Stromal cell of bone marrow (primary cell): ENCODE measurements at places on chromosomes 4 and X.

GRCh38 chrX:67555578-67556203 is 11.9 kb downstream of the AR start:
- no peak for DNase-seq

DNA sequence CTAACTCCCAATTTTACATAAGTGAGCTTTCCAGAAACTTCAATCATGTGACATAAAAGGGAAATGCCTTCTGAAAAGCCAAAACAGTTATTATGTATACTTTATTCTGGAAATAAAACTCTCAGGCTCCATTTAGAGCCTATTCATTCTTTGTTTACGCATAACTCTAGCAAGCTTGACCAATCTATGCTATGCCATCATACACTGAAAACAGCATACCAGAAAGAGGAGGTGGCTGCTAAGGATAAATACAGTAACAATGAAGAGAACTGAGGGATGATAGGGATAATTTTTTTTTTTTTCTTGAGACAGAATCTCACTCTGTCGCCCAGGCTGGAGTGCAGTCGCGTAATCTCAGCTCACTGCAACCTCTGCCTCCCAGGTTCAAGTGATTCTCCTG is 24.4 kb downstream of the CDKL2 start:
- DNase-seq = no peak

- DNase-seq = no peak
These were observed 115.6 kb upstream of the NKX1-1 start for GRCh38 chr4:1521821-1522361.

DNA sequence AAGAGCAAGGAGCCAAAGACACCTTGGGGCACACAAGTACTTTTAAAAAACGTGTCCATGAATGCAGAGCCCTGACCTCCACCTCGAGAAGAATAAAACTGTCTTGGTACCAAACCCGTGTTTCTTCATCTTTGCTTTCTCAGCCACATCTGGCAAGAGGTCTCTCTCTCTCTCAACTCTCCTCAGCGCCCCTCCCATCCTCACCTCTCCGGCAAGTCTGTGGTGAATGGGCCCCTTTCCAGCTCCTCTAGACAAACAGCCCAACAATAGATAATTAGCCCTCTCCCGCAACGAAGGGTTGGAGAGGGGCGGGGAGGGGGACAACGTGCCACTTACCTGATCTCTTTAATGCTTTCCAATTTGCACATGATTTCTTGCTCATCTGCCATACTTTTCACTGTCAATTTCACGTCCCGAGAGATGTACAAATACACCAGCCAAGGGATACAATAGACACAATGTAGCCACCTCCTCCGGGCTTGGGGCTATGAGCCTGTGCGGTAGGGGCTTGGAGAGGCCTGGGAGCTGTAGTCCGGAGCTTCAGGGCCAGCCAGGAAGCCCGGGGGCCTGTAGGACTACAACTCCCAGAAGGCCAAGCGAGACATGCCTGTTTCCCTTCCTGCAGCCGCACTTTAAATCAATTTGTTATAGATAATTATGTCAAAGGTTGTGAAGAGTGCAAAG is at the start of gene ZC4H2:
Gene ZC4H2 (minus strand): TSS at position 462 of the 684 bp plus-strand sequence. CDS start 73 bp downstream, at position 389.
- peak; percentile 57 for DNase-seq

DNA sequence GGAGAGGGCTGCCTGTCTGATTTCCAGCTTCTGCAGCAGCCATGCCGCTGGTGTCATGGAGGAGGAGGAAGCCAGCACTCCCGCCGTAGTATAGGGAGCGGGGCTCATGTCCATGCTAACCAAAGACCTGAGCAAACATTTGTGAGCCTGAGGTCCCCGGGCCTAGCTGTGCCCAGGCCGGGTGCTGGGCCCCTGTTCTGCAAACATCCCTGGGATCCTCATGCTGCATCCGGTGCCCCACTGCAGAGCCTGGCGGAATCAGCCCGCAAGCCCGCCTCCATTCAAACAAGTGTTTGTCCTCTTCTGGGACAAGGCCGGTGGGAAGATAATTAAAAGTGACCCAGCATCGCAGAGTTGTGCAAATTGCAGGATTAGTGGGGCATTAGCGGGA is 106.3 kb downstream of the SORCS2 start:
- DNase-seq = no peak

- no peak for DNase-seq
These were observed 53.3 kb upstream of the PASD1 start for GRCh38 chrX:151510203-151510602.

GRCh38 chrX:50978920-50979682 is 68.6 kb downstream of the BMP15 start:
- no peak for DNase-seq

GRCh38 chrX:12767856-12768255 is 23.4 kb upstream of the PRPS2 start:
- no peak for DNase-seq

GRCh38 chr4:103079621-103080020 is 3.1 kb upstream of the SLC9B2 start:
- DNase-seq = no peak

DNA sequence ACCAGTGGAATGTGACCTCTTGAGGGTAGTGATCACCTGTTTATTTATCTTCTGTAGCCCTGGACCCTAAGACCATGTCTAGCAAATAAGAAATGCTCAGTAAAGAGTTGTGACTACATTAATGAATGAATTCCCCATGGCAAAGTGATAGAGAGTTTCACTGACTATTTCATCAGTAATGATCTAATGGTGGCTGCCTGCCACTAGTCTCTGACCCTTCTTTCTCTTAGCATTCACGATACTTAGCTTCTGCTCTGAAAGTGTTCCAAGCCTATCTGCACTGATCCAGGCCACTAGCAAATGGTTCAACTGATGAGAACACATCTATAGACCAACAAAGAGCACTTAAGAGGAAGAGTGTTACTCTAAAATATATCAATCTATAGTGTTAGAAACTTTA is 50.0 kb upstream of the RASGEF1B start:
- no peak for DNase-seq

GRCh38 chr4:54173281-54173912 is 55.7 kb upstream of the PDGFRA start:
- DNase-seq = no peak

DNA sequence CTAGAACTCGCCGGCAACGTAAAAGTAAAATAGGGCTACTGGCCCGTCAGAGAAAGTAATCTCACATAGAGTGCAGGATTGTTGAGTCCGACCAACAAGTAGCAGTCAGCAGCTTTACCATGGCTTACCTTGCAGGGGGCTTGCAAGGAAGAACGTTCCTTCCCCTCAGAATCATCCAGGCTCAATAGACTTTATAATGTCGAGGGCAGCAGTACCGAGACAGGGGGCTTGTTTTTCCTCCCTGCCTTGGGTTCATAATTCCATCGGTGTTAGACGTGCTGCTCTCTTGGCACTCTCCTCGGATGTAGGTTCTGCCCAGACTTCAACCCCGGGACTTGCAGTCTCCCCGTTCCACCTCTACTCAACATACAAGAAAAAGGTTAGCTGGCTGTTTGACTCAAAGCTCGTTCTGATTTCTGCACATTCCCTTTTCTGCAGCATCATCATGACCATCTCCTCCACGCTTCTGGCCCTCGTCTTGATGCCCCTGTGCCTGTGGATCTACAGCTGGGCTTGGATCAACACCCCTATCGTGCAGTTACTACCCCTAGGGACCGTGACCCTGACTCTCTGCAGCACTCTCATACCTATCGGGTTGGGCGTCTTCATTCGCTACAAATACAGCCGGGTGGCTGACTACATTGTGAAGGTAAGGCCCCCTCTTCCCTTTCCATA is 1.5 kb downstream of the SLC10A4 start:
- DNase-seq = no peak

DNA sequence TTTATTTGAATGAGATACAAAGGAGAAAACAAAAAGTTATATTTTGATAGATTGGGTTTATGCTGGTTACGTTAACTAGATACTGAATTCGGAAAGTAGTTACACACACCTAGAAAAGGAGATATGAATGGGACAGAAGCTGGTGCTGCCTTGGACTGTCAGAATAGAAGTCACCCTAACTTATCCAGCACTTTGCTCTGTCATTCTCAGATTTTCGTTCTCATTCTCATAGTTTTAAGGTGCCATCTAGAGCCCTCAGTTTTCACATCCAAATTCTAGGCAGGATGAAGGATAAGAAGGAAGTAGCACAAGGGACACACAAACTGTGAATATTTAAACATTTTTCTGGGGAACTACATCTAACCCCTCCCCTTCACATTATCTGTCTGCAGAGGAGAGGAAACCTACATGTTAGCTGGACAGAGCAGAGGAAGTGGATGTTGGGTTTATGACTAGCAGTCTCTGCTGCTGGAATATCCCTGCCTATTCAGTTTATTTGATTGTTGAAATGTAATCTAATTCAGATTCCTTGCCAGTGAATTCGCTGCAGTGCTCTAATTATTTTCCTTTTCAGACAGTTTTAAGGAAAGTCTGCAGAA is 521.9 kb downstream of the FAT4 start:
- no peak for DNase-seq

DNA sequence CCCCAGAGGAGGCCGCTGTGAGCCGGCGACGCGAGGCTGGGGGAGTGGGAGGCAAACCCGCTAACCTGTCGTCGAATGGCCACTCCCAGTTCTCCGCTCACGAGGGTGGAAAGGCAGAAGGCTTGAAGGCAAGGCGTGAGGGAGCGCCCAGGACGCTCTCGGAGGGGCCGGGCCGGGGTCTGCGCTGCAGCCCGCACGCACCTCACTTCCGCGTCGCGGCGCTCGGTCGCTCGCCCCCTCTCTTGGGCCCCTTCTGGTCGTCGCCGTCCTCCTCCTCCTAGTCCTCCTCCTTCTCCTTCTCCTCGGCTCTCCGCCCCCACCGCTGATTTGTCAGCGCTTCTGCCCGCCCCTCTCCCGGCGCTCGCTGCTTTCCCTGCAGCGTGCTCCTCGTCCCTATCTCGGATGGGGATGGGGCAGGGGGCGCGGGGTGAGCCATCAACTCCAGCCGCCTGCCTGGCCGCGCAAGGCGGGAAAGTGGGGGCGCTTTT is at the start of gene SNCA:
Gene SNCA (minus strand): TSS at position 265 of the 488 bp plus-strand sequence. CDS start 1,494 bp downstream, outside the sequence.
- no peak for DNase-seq
